ENCODE measurements at places on chromosomes 2 and 18.

DNA sequence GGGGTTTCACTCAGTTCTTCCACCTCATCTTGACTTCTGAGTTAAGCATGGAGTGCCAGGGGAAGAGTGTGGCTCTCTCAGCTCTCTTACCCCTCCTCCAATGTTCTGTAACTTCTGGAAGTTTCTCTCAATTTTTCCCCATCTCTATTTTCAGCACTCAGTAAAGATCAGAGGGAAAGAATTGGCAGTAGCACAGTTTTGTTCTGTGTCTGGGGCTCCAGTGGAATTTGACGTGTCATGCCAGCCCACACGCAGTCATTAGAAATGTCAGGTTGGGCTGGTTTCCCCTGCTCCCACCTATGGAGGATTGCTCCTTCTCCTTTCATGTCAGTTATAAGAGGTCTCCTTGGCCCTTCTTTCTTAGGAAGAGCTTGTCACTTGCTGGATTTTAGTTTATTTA, 104.6 kb upstream of the COL3A1 start:
- DNase-seq: no peak

GRCh38 chr2:99275882-99276281, 20.4 kb upstream of the LYG2 start:
- no peak for DNase-seq

DNA sequence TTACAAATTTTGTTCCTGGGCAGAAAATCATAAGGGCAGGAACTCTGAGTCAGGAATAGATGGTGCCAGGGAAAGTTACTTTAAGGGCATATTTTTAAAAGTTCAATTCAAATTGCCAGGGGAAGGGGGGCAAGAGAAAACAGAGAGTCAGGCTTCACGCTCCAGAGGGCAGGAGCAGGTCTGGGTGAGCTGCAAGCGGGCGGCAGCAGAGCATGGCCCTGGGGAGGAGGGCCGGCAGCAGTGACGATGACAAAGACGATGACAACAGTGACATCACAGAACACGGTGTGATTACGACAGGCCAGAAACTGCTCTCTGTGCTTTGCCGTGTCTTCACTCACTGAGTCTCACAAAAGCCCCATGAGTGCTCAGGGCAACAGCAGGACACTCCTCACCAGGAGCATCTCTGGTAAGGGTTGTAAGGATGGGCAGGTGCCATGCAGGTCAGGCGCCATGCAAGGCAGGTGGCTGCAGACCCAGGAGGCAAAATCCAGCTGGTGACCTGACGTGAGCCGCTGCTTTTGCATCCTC, 23.3 kb downstream of the CHST10 start:
- DNase-seq: no peak

DNA sequence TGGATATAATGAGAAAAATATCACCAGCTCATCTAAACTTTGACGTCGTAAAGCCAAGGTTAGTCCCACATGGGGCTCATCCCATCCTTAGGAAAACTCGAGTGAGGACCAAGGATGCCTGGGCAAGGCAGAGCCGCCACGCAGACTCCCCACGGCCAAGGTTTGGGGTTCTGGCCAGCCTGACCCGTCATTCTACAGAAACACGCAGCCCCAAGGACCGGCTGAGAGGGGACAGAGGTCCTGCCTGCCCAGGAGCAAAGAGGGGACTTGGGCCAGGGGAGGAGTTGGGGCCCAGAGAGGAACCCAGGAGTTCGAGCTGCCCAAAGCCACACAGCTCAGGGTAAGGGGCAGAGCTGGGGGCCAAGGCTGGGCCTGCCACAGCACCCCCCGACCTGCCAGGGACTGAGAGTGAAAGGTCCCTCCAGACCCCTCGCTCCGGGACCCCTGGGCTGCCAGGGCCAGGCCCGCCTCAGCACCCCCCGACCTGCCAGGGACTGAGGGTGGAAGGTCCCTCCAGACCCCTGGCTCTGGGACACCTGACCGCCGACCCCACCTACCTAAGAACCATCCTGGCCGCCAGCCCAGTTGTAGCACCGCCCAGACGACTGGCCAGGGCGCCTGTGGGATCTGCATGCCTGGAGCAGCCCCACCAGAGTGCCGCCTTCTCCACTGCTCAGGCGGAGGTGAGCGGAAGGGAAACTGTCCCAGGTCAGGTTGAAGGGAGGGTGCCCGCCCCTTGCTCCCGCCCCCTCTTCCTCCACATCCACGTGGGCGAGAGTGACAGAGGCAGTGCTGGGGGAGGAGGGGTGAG, at the start of gene PDCD1:
Gene PDCD1, minus strand, starts transcription at position 689 of the 811 bp plus-strand sequence. Its CDS starts 56 bp downstream, at position 633.
- DNase-seq: no peak

- DNase-seq: no peak
These were observed 552.8 kb downstream of the BCL11A start for GRCh38 chr2:60000686-60001085.

- no peak for DNase-seq
These were observed 34.6 kb upstream of the MAL start for GRCh38 chr2:94990956-94991355.

DNA sequence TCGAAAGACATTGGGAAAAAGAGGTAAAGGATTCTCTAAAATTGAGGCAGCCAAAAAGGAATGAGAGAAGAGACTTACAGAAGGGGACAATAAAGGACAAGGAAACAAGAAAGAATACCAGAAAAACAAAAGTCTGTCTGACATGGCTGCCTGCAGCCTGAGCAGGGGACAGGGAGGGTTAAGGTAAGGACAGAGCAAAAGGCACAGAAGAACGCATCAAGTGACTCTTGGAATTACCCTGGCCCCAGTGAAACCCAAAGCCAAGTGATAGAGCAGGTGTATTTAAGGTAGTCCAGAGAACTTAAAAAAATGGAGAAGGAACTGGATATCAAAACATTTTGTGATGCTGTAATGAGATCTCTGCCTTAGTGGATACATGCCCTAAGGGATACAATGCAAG, 47.1 kb upstream of the XIRP2 start:
- DNase-seq: no peak

DNA sequence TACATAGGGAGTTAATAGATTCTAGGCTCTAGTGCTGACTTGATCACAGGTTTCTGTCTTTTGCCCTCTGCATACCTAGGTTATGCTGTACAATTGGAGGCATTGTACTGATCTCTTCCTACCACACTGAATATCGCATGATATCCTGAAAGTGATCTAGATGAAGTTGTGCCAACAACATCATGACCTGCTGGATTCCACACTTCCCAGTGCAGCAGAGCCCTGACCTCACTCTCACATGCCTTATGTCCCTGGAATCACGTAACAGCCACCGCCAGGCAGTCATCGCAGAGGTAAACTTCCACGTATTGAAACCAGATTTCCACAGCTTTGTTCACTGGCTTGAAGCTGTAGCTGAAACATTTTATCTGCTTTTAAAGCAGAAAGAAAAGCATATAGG, 214.0 kb downstream of the ANKRD30B start:
- no peak for DNase-seq

GRCh38 chr2:213306316-213306942, 22.2 kb downstream of the SPAG16 start:
- peak; percentile 15 for DNase-seq

DNA sequence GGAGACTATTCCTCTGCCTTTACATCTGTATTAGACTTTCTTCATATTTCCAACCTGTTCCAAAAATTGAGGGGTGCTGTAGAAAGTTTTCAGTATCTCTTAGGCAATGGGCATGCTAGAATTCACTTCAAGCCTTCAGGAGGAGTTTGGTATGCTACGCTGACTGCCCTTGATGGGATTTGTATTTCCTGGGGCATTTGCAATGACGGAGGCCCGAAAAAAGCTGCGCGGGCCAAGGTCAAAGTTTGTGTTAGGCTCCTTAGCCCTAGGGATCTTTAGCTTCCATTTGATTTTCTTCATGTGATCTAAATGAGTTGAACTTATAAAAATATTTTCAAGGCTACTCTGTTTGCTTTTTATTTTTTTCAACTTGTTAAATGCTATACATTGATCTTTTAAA, 5.1 kb downstream of the CPS1 start:
- no peak for DNase-seq

- DNase-seq: no peak
These were observed 37.8 kb upstream of the ASAP2 start for GRCh38 chr2:9168821-9169221.

- DNase-seq: no peak
These were observed 332.4 kb downstream of the BCL11A start for GRCh38 chr2:60221098-60221497.

GRCh38 chr2:61117534-61117933, 44.5 kb upstream of the C2orf74 start:
- no peak for DNase-seq

GRCh38 chr2:190486037-190486623, 48.4 kb downstream of the NEMP2 start:
- DNase-seq: no peak

GRCh38 chr18:56460581-56460980, 177.8 kb downstream of the TXNL1 start:
- no peak for DNase-seq

DNA sequence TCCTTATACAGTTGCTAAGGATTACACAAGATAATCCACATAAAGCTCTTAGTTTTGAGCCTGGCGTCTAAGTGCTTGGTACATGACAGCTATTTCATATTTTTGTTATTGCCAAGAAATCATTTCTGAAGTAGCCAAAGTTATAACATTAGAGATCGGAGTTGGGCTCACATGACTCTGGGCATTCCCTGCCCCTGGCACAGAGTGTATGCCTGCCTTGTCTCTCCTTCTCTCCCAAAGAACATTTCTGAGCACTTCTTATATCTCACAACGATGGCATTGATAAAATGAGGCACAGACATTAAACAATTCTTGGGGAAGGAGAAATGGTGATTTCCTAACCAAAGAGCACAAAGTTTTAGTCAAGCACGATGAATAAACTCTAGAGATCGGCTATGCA, 87.7 kb upstream of the DDX18 start:
- DNase-seq: no peak

GRCh38 chr2:150917961-150918713, 343.5 kb downstream of the RBM43 start:
- DNase-seq: no peak

DNA sequence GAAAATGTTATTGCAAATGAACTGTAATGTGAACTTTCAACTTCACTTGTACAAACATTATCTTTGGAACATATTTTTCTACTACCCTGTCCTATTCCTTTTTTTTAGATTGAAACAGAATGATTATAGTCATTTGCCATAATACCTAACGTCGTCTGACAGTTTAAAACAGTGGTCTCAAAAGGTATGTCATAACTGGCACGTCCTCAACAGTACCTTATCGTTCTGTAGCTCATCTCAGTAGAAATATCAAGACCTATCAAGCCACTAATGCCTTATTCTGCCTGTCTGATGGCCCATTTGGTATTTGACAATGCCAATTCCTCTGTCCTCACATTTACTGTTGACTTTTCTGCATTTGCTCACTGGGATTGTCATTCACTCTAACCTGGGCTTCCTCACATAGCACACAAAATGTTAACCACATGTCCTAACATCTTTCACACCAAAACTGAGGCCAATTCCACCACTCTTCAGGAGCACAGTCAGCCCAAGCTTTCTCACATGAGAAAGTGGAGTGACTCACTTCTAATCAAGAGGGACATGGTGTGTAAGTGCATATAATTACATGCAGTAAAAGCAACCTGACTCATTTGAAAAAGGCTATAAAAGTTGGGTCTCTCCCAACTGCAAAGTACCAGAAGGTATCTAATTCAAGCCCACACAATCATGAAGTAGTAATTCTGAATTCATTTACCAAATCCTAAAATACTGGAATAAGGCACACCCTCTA, 34.8 kb downstream of the DNER start:
- DNase-seq: no peak

- DNase-seq: no peak
These were observed 343.4 kb upstream of the GYPC start for GRCh38 chr2:126312579-126312978.

DNA sequence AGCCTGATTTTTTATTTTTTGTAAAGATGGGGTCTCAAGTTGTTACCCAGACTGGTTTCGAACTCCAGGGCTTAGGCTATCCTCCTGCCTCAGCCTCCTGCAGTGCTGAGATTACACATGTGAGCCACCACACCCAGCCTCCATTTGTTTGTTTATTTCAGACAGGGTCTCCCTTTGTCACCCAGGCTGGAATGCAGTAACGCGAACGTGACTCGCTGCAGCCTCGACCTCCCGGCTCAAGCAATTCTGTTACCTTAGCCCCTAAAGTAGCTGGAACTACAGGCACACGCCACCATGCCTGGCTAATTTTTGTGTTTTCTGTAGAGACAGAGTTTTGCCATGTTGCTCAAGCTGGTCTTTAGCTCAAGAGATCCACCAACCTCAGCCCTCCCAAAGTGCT, 27.2 kb downstream of the UBXN4 start:
- no peak for DNase-seq

GRCh38 chr2:157355618-157356017, 30.0 kb upstream of the ERMN start:
- DNase-seq: no peak

GRCh38 chr2:83970217-83970929, 488.7 kb downstream of the SUCLG1 start:
- DNase-seq: no peak

DNA sequence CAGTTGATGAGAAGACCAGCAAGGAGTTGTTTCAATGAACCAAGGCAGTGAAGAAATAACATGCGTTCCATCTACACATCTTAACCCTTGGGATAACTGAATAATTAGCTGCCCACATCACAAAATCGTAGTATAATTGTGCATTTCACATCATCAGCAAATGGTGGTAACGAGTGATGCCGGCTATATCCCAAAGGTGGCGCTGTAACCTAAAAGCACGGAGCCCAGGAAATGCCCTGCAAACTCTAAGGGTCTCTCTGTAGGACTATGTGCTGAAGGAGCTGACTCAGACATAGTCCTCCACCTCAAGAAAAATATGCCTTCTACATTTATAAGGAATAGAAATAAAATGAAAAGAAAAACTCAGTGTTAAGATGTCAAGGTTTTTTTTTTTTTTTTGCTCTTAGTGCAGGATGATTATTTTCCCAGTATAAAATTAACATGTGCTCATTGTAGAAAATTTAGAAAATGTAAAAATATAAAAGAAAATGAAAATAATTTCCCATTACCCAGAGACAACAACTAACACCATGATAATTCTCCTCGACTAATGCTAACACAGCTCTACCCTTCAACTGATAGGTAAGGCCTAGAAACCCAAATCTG, 23.1 kb upstream of the DSG3 start:
- no peak for DNase-seq

- DNase-seq: no peak
These were observed 24.5 kb upstream of the PEX13 start for GRCh38 chr2:60992985-60993392.

- peak; percentile 71 for DNase-seq
These were observed 416.5 kb downstream of the MEIS1 start for GRCh38 chr2:66851449-66851872.

DNA sequence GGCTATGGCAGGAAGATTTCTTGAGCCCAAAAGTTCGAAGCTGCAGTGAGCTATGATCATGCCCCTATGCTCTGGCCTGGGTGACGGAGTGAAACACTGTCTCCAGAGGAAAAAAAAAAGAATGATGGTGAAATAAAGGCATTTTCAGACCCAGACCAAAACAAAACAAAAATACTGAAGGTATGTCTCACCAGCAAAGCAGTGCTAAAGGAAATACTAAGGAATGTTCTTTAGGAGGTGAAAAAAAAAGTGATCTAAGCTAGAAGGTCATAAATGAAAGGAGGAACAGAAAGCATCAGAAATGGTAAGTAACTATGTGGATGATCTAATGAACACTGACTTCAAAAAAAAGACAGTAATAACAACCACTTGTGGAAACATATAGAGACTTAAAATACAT, 18.7 kb downstream of the SS18 start:
- no peak for DNase-seq
